ENCODE measurements at places on chromosomes 4 and X.

DNA sequence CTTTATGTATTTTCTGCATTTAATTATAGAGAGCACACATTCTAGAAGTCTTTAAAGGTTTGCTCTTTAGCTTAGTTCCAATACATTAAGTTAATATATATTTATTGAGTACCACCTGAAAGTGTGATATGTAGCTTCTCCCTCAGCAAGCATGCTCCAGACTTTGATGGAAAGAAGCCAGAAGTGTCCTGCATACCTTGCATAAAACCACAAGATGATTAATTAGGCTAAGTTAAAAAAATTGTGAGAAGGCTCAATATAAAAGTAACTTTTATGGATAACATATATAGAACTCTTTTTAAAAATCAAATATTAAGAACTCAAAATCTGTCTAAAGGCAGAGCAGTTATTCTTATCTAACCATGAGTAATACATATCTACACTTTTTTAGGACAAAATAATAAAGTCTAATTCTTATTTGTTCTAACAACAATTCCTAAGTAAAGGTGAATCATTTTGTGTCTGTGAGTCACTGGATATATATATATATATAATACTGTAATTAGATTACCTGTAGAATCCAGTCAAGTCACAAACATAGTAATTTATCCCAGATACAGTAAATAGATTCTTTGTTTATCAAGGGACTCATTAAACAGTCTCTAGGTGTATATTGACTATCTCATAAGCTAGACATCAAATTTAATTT lies 51.2 kb downstream of the INTS12 start:
- no peak for DNase-seq

GRCh38 chr4:143273160-143273917 lies 63.3 kb upstream of the GAB1 start:
- no peak for DNase-seq

GRCh38 chr4:38802561-38803355 lies 1.8 kb downstream of the TLR1 start:
- DNase-seq: no peak

DNA sequence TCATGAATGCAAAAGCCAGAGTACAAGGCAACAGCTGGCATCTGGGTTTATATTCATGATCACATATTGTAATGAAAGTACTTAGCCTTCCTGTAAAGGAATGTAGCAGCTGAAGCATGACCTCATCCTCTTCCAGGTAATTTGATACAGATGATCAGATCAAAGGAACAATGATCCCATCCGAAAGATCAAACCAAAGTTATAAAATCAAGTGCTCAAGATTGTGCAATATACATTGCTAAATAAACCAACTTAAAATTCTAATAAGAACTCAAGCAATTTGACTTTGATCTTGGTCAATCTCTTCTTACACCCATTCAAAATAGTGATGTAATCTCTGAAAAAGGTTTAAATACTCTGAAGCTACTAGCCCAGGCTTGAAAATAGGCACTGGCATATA lies 113.1 kb upstream of the INPP4B start:
- no peak for DNase-seq

DNA sequence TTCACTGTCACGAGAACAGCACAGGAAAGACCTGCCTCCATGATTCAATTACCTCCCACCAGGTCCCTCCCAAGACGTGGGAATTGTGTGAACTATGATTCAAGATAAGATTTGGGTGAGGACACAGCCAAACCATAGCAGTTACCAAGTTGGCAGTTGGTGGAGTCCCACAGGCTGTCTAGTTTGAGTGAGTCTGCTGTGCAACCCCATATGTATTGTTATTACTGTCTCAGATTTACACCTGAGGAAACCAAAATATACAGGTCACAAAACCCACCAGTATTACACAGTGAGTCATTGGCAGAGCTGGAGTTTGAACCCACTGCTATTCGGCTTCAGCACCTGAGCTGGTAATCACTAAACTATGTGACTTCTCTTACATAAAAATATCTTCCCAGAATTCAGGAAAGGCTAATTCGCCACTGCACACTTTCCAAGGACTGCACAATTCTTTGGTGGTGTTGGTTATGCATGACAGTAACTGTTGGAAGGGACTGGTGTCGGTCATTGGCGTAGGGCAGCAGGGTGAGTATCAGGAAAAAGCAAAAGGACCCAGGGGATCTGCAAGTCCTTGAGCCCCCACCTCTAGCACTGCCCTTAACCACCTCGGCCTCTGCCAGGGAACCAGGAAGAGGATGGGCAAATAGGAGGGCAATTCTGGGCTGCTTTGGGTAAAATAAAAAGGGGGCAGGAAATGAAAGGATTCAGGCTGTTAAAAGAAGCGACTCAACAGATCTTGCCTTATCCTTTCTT lies 110.1 kb downstream of the USP46 start:
- DNase-seq: no peak

DNA sequence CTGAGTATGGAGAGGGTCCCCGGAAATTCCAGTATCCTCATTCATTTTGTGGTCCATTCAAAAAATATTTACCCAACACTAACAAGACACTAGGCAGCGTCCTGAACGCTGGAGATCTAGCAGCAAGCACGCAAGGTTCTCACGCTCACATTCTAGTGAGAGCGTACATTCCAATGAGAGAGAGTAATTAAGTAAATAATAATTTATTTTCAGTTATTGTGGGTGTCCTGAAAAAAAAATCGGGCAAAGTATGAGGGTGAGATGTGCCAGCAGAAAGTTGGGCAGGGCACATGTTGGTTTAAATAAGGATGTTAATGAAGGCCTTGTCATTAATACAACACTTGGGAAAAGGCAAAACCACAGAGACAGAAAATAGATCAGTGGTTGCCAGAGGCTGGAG lies 4.0 kb upstream of the TMEM156 start:
- no peak for DNase-seq

- no peak for DNase-seq
Observed at GRCh38 chr4:164876700-164877324, at the start of gene APELA. TSS of gene APELA (plus strand) at chr4:164877178. CDS start at chr4:164877332, 154 bp downstream.

DNA sequence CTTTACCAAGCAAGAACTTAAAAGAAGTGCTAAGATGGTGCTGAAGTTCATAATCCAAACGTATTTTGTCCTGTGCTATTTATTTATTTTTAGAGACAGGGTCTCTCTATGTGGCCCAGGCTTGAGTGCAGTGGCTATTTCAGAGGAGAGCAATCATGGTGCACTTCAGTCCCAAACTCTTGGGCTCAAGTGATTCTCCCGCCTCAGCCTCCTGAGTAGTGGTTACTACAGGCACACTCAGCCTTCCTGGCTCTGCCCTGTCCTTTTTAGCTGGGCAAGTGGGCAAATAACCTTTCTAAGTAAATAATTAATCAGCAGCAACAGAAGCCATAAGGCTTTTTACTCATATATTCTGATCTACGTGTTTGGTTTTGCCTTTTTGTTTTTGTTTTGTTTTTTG lies 2.6 kb downstream of the NSD2 start:
- DNase-seq: no peak

DNA sequence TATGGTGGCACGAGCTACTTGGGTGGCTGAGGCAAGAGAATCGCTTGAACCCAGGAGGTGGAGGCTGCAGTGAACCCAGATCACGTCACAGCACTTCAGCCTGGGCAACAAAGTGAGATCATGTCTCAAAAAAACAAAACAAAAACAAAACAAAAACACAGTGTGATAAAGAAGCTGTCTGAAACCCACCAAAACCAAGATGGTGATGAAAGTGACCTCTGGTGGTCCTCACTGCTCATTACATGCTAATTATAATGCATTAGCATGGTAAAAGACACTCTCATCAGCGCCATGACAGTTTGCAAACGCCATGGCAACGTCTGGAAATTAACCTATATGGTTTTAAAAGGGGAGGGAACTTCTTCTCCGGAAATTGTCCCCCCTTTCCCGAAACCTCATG lies 29.4 kb upstream of the OPHN1 start:
- DNase-seq: no peak

DNA sequence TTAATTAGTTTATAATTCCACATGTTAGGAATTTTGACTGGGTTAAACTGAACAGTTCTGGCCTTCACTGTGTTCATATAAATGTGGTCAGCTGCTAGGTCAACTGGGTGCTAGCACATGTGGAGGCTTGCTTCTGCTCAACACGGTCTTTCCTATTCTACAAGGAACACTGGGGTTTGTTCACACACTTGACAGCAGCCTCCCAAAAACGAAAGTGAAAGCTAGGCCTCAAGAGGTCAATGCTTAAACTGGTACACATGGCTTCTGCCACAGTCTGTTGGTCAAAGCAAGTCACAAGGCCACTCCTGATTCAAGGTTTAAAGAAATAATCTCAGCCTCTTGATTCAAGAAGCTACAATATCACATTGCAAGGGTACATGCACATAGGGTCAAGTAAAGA lies 126.5 kb downstream of the QDPR start:
- no peak for DNase-seq

DNA sequence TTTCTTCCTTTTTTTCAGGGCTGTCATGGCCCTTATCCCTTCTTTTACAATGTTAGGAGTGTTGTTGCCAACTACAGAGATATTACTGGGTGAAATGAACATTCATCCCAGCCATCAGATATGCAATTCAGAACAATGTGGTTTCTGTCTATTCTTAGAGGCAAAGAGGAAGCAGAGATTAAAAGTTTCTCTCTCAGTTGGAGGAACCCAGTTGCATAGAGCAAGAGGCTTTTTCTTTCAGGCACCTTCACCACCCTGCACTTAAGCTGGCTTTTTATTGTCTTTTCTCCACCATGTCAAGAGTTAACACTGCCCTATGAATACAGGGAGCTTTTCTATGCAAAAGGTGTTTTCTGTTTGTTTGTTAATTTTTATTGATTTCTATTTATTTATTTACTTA lies 1559.6 kb upstream of the IGFBP7 start:
- DNase-seq: no peak

DNA sequence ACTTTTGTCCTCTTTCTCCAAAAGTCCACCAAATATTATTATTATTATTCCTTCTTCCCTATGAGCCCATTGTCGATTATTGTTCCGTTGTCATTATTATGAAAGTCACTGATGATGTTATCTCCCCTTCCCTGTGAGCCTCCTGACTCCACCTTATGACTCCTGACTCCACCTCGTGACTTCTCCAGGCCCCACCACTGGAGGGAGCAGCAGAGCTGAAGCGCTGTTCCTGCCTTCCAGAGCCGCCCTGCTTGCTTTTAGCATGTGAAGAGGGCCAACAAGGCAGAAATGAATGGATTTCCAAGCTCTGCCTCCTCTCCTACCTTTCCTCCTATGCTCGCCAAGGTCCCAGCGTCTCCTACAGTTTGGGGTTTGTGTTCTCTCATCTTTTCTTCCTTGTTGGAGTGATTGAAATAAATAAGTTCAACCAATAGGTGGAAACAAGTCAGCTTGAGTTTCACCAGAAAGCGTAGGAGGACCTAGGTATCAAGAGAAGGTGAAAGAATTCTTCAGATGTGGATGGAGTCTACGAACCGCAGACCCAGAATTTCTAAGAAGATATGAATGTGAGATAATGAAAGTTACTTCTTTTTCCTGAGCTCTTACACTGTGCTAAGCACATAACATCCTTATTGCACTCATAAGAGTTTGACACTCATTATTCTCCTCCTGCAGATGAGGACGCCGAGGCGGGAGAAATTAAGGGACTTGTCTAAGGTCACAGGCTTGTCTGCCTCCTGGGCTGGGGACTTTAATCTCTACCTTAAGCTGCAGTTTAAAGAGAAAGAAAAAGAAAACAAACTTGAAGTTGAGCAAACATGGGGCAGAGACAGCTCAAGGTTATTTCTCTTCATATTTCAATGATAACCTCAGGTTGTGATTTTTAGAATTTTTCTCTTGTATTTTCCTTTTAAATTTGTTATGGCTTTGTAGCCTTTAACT lies 26.1 kb downstream of the IGSF1 start:
- no peak for DNase-seq

Measured in stimulated activated CD8-positive, alpha-beta memory T cell treated with anti-CD3 and anti-CD28 coated beads, Interleukin-15, amount 100 ng/mL, for 4 hours (primary cell).